Renal pelvis (tissue), 12 donors: ENCODE measurements at places on chromosomes 3 and 15. TPM values are rescaled to one million over a fixed set of nuclear protein-coding genes. Genes with fewer than 3 reads are reported as not detected.

XCR1 gene
- 0.56 TPM for polyA plus RNA-seq

TERC gene
- polyA plus RNA-seq = 0.61 TPM

GOLGA8Q gene
- polyA plus RNA-seq = 6.9 TPM

PLSCR5 gene
- polyA plus RNA-seq = not detected

EDEM1 gene
- polyA plus RNA-seq = 22.5 TPM

C15orf62 gene
- 5.0 TPM for polyA plus RNA-seq

STAC gene
- polyA plus RNA-seq = 13.2 TPM

CP gene
- 0.33 TPM for polyA plus RNA-seq

KBTBD8 gene
- polyA plus RNA-seq = 1.5 TPM

DNA sequence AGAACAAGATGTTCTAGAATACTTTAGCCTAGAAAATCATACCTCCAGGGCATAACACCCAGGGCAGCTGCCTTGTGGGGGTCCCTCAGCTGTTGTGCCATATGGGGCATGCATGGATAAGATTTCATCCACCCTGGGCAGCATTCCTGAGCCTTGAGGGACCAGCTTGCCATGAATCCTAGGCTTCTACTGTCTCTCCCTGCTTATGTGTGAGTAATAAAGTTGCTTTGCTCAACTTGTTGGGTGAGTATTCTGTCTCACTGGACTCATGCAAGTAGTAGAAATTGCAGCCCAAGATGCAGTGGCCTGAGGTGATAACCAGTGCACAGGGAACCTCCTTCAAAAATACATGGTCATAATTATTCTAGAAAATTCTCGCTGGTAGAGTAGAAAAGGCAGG, 52.1 kb upstream of the EPHB1 start:
- no peak for DNase-seq

DNA sequence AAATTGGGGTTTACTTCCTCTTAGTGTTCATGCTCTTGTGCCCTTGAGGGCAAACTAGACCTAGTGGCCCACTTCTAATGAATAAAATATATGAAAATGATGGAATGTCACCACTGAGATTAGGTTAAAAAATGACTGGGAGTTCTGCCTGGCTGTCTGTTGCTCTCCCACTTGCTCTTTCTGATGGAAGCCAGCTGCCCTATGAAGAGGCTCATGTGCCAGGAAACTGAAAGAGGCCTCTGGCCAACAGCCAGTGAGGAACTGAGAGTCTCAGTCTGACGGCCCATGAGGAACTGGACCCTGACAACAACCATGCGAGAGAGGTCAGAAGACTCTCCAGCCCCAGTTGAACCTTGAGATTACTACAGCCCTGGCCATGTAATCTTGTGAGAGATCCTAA, 107.1 kb upstream of the FHIT start:
- DNase-seq = peak; percentile 73

DNA sequence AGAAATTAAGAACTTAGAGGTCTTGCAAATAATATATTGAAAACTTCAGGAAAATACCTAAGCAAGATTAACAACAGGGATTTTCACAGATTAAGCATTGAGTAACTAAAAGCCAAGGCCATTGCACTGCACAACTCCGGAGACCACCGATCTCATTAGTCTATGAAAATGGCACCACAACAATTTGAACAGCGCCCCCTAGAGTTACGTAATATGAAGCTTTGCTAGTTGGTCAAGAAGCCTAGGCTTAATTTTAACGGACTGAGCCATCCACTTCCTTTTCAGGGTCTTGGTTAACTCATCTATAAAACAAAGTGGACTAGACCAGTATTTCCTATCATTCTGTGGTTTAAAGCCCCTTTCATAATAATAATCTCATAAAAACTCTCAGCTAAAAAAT, 24.8 kb downstream of the TMEM212 start:
- DNase-seq = no peak

- no peak for DNase-seq
These were observed 40.0 kb upstream of the RBMS3 start for GRCh38 chr3:29240887-29241286.

- no peak for DNase-seq
These were observed 1.7 kb downstream of the SNTN start for GRCh38 chr3:63654211-63654610.

DNA sequence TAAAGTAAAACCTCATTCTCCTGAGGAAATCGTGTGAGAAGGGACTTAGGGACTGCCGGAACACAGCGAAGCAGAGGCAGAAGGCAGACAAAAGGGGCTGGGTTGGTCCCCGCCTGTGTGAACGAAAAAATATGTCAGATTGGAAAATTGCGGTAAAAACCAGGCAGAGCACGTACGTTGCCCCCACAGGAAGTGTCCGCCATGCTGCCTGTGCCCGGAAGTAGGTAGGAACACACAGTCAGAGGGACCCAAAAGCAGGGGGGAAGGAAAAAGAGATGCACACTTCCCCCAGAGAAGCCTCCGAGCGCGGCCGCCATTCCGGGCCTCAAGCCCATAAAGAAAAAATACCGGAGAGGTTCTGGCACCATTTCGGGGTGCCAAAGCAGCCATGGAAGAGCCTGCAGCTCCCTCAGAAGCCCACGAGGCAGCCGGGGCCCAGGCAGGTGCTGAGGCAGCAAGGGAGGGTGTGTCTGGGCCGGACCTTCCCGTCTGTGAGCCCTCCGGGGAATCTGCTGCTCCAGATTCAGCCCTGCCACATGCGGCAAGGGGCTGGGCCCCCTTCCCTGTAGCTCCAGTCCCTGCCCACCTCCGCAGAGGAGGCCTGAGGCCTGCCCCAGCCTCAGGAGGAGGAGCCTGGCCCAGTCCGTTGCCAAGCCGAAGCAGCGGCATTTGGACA, at the start of gene MKRN3:
Gene MKRN3 (plus strand): TSS at position 280 of the 676 bp plus-strand sequence. CDS start 109 bp downstream, at position 389.
- peak; percentile 22 for DNase-seq

- no peak for DNase-seq
These were observed 117.9 kb downstream of the LIPC start for GRCh38 chr15:58549785-58550074.

GRCh38 chr3:133578548-133579191, 5.2 kb downstream of the CDV3 start:
- no peak for DNase-seq

DNA sequence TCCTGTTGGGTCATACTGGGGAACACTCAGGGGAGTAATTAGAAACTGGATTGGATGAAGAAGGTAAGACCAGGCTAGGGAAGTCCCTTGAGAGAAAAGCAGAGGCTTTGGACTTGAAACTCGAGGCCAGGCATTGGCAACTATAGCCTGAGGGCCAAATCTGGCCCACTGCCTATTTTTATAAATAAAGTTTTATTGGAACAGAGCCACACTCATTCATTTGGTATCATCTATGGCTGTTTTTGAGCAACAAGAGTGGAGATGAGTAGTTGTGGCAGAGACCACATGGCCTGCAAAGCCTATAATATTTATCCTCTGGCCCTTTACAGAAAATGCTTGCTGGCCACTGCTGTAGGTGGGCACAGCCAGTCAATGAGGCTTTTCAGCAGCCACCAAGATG, 301.4 kb downstream of the UACA start:
- DNase-seq = no peak

DNA sequence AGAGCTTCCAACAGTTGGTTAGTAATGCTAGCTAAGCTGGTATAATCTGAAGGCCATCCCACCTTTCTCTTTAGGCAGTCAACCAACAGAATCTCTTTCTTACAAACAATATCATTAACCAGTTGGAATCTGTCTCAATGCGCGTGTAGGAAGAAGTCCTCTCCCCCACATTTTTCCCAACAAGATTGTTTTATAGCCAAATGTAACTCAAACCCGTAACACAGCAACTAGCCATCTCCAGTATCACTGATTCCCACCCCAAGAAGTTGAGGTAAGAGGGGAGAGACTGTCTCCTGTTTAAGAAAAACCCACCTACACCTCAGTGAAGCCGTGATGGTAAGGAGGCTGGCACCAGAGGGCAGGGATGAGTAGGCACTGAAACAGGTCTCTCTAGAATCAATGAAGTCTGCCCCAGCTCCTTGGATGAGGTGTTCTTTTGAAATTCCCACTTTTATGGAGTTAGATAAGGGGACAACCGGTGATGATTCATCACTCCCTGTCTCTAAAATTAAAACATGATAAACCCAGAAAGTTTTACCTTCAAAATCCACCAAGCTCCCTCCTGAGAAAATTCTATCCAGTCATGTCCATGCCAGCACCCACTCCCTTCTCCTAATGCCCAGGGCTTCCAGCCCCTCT, 30.9 kb downstream of the CDC25A start:
- DNase-seq = peak; percentile 41

- DNase-seq = no peak
These were observed 10.2 kb downstream of the SNRK start for GRCh38 chr3:43296565-43296964.

DNA sequence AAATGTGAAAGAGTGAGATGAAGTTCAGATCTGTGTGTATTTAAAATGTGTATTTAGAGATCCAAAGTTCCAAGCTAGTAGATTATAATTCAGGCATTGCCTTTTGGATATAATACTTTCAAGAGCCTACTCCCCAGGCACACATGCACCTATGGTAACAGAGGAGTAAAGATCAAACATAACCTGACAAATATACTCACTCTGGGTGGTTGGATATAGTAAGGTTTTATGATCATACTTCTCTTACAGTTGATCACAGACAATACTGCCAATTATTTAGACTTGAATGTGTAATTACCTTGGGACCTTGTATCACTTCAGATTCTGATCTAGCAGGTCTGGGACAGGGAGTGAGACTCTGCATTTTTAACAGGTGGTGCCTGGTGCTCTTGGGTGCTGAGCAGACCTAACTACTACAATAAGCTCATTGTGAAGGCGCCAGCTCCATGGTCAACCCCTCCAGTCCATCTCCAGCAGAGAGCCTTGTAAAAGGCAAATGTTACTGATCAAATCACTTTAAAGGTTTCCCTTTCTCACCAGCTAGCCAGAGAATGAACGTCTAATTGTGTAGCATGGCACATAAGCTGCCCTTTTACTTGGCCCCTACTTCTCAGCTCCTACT, 55.5 kb downstream of the NBEAL2 start:
- no peak for DNase-seq

DNA sequence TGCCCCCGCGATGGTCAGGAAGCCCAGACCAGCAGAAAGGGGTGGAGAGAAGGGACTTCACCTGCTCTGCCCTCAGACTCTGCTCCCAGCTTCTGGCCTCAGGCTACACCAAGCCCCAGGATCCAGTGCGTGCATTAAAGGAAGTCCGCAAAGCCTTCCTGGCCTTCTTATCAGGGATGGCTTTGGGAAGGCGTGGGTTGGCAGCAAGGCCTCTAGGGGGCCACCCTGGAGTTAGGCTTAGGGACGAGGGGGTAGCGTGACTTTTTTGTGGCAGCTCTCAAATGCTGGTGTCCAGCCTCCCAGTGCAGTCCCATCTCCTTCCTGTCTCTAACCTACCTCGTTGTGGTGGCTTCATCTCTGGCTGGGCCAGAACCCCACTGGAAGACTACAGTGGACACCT, 18.9 kb upstream of the RPL29 start:
- DNase-seq = no peak

DNA sequence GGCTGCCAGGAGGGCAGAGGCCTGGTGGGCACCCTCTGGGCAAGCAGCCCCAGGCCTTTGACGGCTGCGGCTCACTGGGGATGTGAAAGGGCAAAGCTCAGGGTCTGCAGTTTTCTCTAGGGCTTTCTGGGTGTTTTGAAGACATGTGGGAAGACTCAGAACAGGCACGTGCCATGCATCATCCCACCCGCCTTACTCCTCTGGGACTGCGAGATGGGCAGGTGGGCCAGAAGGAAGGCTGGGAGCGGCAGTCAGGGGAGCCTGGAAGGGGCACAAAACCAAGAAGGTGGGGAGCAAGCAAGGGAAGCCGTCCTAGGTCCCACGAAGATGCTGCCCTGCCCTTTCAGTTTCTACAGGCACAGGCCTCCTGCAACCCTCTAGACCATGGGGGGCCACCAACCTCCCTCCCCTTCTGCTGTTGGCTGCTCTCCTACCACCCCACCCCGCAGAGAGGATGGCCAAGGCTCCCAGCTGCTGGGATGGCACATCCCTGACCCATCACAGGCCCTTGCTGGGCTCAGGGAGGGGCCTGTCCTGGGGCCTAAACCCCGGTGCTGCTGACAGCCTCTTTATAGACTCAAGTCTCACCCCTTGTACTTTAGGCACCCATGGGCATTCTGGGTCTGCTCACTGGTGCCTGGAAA, 71.8 kb upstream of the CTSH start:
- DNase-seq = no peak

- no peak for DNase-seq
These were observed 4.6 kb downstream of the SPSB4 start for GRCh38 chr3:141055536-141056445.

DNA sequence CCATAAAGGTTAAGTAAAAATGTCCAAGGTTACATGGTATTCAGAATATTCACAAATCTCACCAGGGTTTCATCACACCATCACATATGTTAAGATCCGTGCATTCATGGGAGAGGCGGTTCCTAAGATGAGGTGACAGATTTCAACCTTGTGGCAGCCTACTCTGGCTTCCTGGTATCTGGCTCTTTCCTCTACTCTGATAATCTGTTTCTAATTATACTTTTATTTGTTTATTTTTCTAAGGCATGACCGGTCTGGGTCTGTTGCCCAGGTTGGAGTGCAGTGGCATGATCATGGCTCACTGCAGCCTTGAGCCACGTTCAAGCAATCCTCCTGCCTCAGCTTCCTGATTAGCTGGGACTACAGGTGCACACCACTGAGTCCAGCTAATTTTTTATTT, 34.4 kb downstream of the RAF1 start:
- no peak for DNase-seq

GRCh38 chr15:57677204-57677603, 29.3 kb upstream of the POLR2M start:
- no peak for DNase-seq

GRCh38 chr3:55565521-55565920, 78.4 kb upstream of the WNT5A start:
- DNase-seq = no peak

GRCh38 chr3:78049521-78049920, 1009.6 kb downstream of the ROBO2 start:
- no peak for DNase-seq

GRCh38 chr3:123027292-123028232, at the start of gene SEMA5B:
Gene SEMA5B (minus strand): TSS chr3:123027763. CDS start chr3:122961263, 66,500 bp downstream.
- peak; percentile 76 for DNase-seq

DNA sequence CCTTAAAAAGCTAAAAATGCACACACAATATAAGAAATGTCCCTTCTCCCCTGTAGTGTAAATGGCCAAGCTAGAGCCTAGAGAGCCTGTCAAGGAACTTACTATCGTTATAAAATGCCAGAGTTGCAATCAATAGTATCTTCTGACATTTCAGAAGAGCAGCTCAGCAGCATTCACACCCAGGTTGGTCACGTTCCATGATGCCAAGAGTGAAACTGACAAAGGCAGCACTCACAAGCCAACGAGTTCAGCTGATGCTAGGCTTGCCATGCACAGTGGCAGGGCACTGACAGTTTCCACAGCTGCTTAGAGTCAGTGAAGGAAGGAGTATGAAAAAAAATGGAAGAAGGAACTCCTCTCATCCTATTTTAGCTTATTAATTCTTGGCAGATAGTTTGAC, 331.4 kb upstream of the CCDC54 start:
- DNase-seq = no peak

DNA sequence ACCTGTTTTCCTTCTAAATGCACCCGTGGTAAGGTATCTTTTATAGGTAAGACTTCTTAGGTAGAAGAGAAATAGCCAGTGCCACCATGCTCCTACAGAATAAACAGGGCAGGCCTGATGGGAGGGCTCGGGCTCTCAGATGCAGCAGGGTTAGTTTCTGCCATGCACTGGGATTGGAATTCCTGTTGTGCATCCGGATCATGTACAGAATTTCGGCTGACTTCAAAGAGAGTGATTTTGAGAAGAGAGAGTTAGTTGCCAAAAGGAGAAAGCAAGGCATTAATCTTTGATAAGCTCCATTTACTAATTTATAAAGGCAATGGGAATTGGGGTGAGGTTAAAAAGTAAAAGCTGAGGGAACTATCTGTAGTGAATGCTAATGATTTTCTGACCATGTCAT, 211.2 kb downstream of the WDR72 start:
- DNase-seq = no peak

- DNase-seq = no peak
These were observed 2.0 kb downstream of the FSTL1 start for GRCh38 chr3:120448756-120449155.
